ENCODE measurements at places on chromosomes 16 and 17. TPM values are rescaled to one million over a fixed set of nuclear protein-coding genes. Genes with fewer than 3 reads are reported as not detected.

CMTM2 gene
- total RNA-seq, result not detected

ZFHX3 gene
- 8.1 TPM for total RNA-seq

SMCR8 gene
- total RNA-seq, result 9.2 TPM

WNT9B gene
- total RNA-seq, result not detected

SLC52A1 gene
- 0.25 TPM for total RNA-seq

FNDC8 gene
- not detected for total RNA-seq

BIRC5 gene
- 0.57 TPM for total RNA-seq

ABCA3 gene
- total RNA-seq, result 1.8 TPM

CLEC3A gene
- not detected for total RNA-seq

XAF1 gene
- 47.1 TPM for total RNA-seq

HGS gene
- 94.7 TPM for total RNA-seq

MGAT5B gene
- total RNA-seq, result 0.74 TPM

CACNG1 gene
- total RNA-seq, result not detected

HOXB4 gene
- 7.0 TPM for total RNA-seq

Data from fibroblast of the aortic adventitia (primary cell).